ENCODE measurements at places on chromosomes 7 and 10.

- no peak for DNase-seq
Observed at GRCh38 chr10:63631991-63632390, 110.8 kb downstream of the REEP3 start.

DNA sequence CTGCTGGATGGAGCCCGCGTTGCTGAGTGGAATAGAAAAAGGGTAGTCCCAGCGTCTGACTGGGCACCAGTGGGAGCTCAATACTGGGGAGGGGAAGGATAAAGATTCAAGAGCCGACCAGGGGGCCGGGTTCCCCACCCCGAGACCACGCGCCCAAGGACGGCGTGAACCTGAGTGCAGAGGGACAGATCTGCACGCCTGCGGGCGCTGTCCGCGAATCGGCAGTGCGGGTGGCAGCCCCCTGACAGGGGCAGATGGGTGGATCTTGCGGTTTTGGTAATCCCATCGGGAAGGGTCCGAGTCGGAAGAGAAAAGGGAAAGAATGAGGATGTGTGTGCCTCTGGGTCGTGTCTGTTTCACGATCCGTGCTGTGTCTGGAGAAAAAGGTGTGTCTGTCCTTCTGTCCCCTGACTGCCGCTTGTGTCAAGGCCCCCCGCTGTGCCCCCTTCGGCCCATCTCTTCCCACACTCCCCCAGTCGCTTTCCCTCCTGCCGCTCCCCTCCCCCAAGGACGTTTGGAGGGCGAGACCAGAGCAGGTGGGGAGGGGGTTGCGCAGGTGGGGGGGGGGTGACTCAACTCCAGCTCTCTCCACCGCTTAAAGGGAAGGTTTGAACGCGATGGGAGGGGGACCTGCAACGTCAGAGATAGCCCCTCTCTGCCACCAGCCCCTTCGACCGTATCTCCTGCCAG, 734 bp upstream of the VGF start:
- no peak for DNase-seq

DNA sequence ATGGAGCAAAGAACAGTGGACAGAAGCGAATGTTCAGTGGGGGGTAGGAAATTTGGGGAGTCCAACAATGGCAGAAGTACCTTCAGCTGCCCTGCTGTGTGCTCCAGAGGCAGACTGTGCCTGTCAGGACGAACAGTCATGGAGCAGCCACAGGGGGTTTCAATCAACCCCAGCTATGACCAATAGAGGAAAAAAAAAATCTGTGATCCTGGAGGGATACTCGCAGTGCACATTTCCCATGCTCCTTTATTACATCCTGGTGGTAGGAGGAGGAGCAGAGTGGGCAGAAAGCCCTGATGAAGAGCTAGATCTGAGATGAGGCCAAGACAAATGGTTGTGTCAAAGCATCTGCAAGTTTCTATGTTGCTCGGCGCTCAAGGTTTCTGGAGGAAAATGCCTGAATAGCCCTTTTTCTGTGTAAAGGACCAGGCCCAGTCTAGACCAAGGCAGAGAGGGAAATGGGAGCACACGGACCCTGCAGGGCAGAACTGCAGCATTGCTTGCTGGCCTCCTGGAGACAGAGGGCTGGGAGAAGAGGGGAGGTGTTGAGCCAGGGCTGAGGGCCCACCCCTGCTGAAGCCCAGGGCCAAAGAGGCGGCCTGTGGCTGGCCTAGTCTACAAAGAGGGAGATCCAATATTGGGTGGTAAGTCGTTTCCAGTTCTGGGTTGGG, 201.5 kb downstream of the GRID1 start:
- no peak for DNase-seq

GRCh38 chr10:132135053-132135872, 51.5 kb upstream of the DPYSL4 start:
- no peak for DNase-seq

DNA sequence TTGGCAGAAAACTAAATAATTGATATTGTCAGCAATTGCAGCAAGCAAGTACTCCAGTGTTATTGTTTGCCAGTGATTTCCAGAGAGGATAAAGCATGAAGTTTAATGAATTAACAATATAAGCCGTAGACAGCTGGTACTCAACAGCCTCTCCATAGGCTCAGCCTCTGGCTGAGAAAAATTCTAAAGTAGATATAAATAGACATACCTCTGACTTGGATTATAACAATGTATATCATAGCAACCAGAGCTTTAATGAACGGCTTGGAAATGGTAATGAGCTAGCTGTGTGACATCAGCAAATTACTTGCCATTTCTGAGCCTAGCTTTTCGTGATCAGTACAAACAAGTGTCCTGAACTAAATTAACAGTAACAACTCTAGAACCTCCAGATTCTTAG, 1055.4 kb upstream of the AUTS2 start:
- DNase-seq: no peak

DNA sequence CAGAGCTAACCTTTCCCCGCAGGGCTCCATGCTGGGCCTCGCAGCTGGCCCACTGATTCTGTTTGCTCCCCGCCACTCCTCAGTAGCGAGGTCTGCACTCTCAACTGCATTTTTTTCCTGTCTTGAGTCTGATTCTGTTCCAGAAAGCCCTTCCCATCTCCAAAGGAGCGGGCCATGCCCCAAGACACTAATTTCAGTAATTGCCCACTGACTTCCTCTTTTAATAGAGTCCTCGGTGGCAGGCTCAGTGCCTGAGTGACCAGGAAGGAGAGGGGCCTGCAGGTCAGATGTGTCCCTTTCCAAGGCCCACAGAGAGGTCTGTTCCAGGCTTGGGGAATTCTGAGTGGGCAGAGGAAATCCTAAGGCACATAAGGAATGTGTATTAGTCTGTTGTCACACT, 77.4 kb downstream of the ADCY1 start:
- no peak for DNase-seq

GRCh38 chr10:122178655-122179054, 92.4 kb upstream of the BTBD16 start:
- no peak for DNase-seq

DNA sequence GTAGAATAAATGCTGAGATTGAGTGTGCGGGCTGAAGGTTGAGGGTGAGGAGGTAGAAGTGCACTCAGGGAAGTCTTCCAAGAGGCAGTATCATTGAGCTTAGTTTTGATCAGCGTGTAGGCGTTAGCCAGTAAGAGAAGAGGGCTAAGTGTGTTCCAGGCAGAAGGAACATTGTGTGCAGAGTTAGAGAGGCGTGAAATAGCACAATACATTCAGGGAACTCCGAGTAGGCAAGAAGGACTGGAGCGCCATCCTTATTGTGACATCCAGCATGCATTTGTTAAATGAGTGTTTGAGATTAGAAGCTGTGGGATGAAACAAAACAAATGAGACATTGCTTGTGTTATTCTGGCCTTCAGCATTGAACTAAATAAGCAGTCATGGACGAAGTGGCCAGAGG, 140.9 kb upstream of the MKLN1 start:
- no peak for DNase-seq

- DNase-seq: no peak
Observed at GRCh38 chr10:67735430-67735829, 39.4 kb upstream of the CTNNA3 start.

DNA sequence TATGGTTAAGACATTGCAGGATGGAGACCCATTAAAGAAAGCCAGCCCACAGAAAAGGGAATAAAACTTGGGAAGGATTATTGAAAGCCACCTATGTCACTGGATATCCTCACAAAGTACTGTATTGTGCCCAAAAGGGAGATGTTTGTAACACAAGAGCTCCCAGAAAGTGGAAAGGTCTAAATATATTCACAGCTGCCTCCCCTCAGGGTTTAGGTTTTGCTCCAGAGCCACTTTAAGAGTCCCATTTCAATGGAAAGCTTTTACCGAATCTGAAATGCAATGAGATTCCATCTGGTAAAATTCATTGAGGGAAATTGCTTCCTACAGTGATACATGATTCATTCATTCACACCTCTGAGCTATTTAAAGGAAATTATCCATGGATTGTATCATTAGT, 176.4 kb downstream of the XPNPEP1 start:
- no peak for DNase-seq

DNA sequence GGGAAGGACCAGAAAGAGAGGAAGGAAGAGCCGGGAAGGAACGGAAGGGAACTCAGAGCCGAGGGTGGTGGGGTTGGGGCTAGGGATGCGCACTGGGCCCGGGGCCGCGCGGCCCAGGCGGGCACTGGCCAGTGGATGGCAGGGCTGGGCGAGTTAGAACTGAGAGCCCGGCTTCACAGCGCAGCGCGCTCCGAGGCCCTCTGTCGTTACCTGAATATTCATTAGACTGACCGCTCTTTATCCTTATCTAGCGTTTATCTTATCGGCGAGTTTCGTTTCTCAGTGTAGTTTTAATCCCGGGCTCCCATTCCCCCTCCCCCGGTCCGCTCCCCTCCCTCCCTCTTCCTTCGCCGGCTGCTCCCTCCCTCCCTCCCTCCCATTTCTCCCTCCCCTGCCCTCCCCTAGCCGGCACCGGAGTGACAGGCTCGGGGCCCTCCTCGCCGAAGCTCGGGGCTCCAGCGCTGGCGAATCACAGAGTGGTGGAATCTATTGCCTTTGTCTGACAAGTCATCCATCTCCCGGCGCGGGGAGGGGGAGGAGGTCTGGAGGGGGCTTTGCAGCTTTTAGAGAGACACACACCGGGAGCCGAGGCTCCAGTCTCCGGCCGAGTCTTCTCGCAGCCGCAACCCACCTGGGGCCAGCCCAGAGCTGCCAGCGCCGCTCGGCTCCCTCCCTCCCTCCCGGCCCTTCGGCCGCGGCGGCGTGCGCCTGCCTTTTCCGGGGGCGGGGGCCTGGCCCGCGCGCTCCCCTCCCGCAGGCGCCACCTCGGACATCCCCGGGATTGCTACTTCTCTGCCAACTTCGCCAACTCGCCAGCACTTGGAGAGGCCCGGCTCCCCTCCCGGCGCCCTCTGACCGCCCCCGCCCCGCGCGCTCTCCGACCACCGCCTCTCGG, at the start of gene PAX2:
PAX2 (plus strand) TSS at position 596 of the 895 bp plus-strand sequence. CDS start 679 bp downstream, outside the sequence.
- no peak for DNase-seq

GRCh38 chr7:132394283-132395198, 181.7 kb downstream of the PLXNA4 start:
- DNase-seq: no peak

GRCh38 chr7:5693529-5693928, 87.9 kb downstream of the RNF216 start:
- no peak for DNase-seq

GRCh38 chr7:15764851-15765382, 78.4 kb upstream of the MEOX2 start:
- DNase-seq: no peak

DNA sequence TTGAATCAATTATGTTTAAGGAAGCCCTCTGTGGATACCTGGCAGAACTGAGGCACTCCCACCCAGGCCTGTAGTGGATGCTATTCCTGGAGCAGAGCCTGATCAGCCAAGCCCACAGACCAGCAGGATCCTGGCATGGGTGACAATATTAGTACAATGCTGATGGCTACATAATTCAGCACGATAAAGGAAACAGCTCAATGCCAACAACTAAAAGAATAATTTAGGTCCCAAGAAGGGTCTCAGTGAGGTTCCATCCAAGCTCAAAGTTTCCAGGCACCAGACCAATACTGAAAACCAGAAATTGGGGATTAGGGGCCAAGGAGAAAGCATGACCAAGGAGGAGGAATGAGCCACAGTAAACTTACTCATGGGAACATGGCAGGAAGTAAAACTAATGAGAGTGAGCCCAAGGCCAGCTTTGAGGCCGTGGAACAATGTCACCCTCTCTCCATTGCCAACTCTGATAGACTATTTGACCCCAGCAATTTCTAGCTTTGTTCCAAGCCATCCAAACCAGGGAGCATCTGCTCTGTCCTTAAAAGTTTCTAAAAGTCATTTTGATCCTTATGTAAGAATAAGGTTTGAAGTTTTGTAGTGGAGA, 1082.4 kb downstream of the KCNMA1 start:
- no peak for DNase-seq

GRCh38 chr7:74561898-74562613, 95.5 kb upstream of the GTF2I start:
- DNase-seq: no peak

GRCh38 chr10:4532976-4533375, 293.0 kb upstream of the AKR1E2 start:
- no peak for DNase-seq

- DNase-seq: no peak
Observed at GRCh38 chr10:76244061-76244686, 812.8 kb downstream of the LRMDA start.

DNA sequence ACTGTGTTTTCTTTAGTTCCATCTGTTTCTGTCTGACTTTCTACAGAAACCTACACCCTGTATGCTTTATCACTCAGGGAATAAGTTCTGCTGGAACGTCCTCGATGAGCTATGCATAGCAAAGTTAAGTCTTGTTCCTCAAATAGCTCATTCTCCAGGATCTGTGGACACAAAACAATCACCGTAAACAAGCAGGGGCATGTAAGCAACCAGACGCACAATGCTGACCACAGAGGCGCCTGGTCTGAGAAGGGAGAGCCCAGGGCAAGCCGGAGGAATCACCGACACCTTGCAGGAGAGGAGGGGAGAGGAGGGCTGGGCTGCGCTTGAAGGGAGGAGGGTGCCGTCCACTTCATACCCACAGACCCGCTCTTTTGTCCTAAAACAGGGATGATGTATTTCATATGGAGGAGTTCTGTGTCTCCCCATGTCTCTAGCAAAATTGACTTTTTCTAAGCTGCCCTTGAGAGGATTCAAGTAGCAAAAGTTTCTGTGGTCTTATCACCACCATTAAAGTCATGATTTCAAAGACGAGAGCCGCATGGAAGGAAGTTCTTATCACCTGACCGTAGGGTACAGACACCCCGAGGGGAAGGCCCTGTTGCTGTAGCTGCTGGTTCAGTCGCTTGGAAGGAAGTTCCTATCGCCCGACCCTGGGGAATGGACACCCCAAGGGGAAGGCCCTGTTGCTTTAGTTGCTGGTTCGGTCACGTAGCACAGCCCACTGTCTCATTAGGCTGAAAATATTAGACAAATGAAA, 14.3 kb downstream of the CALML3 start:
- DNase-seq: no peak

- no peak for DNase-seq
Observed at GRCh38 chr10:12500381-12501303, 151.3 kb downstream of the CAMK1D start.

- DNase-seq: peak; percentile 34
Observed at GRCh38 chr10:52779541-52780390, 7.2 kb upstream of the MBL2 start.

GRCh38 chr7:73810998-73811360, 19.8 kb upstream of the CLDN4 start:
- no peak for DNase-seq

GRCh38 chr7:39507866-39508551, 58.2 kb upstream of the YAE1 start:
- DNase-seq: no peak

GRCh38 chr10:132023092-132023811, 41.5 kb upstream of the BNIP3 start:
- DNase-seq: peak; percentile 83

GRCh38 chr10:103660364-103661197, 167.1 kb downstream of the NEURL1 start:
- peak; percentile 27 for DNase-seq

GRCh38 chr10:91672021-91672608, 39.2 kb upstream of the PPP1R3C start:
- no peak for DNase-seq

GRCh38 chr7:28168393-28169158, 12.0 kb downstream of the JAZF1 start:
- DNase-seq: no peak

- DNase-seq: peak; percentile 62
Observed at GRCh38 chr10:7035126-7035761, 375.6 kb downstream of the SFMBT2 start.
